Stimulated activated CD8-positive, alpha-beta memory T cell treated with anti-CD3 and anti-CD28 coated beads, Interleukin-15, amount 100 ng/mL, for 4 hours (primary cell): ENCODE measurements at places on chromosomes 4 and X.

DNA sequence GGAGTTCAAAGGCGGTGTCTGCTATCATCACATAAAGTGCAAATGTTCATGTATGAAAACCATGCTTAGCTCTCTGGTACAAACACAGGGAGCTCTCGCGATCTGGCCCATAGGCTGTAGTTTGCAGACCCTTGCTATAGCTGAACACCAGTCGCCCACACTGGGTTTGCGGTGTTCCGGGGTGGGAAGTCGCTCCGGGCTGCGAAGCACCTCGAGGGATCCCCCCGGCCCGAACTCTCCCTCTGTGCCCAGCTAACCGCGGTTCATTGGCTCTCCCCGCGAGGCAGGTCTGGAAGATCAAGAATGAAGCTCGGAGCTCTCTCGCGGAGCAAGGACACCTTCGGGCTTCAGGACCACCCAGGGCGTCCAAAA is 341 bp upstream of the PRPS2 start:
- DNase-seq = no peak

DNA sequence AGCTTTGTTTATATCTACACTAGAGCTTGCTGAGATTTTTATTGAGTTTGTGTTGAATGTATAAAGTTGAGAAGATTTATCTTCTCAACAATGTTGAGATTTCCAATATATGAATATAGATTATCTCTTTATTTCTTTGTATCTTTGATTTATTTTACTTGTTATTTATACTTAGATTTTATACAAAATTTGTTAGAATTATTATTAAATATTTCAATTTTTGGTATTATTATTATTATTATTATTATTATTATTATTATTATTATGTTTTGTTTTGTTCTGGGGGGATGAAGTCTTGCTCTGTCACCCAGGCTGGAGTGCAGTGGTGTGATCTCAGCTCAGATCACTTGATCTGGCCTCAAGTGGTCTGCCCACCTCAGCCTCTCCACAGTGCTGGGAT is 322.5 kb downstream of the PPARGC1A start:
- no peak for DNase-seq

GRCh38 chr4:104531390-104531789 is 36.7 kb upstream of the CXXC4 start:
- DNase-seq = no peak

GRCh38 chr4:52408032-52408431 is 251.1 kb downstream of the USP46 start:
- DNase-seq = no peak

- no peak for DNase-seq
Measured at GRCh38 chrX:13793897-13794296, 23.0 kb downstream of the GPM6B start.

GRCh38 chr4:77044461-77045150 is 31.2 kb downstream of the CCNI start:
- DNase-seq = no peak

GRCh38 chr4:30863021-30863420 is 142.9 kb downstream of the PCDH7 start:
- no peak for DNase-seq

DNA sequence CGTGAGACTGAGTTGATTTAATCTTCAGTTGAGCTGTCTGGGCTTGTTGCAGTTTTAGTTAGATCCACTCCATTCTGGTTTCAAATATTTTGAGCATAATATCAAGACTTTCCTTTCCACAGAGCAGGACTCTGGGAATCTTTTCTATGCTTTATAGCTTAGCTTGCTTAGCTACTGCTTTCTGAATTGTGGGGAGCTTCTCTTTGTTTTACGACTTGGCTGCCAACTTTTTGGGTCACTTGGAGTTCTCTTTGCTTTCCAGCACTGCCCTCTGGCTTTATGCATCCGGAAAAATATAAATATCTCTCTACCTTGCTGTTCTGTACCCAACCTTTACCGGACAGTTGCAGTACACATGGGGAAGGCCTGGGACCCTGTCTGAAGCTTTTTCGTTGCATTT is 292.1 kb downstream of the STIM2 start:
- DNase-seq = no peak

DNA sequence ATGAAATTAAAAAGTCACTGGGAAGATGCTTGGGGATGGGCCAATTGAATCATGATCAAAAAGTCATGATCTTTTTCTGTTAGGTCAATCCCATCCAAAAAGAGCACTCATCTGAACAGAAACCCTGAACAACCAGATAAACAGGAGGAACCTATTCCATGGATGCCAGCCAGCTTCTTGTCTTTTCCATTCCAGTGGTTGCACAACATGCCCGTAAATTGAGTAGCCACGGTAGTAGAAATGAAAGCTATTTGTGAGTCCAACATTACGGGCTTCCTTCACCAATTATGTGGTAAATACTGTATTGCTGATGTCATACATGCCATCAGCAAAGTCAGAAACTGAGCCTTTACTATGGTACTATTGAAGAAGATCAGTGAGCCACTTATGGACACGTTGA is 982.4 kb upstream of the HS3ST1 start:
- no peak for DNase-seq

DNA sequence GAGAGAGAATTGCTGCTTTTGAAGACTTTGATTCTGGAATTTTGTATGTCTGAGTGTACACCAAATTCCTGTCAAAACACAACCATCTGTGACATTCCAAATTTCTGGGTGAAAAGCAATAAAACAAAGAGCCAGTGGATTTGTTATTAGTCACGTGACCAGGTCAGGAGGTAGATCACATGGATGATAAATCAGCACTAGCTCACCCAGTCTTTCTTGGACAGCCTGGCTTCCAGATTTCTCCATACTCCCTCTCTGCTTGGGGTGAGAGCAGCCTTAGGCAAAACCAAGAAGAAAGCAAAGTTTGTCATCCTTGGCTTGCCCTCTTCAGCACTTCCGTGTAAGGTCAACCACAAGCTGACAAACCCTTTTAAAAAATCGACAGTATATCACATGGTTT is 194.2 kb downstream of the CLCN4 start:
- DNase-seq = no peak

GRCh38 chr4:39682138-39682537 is 15.8 kb upstream of the UBE2K start:
- DNase-seq = no peak

- no peak for DNase-seq
Measured at GRCh38 chr4:74658116-74658515, 136.2 kb downstream of the BTC start.

DNA sequence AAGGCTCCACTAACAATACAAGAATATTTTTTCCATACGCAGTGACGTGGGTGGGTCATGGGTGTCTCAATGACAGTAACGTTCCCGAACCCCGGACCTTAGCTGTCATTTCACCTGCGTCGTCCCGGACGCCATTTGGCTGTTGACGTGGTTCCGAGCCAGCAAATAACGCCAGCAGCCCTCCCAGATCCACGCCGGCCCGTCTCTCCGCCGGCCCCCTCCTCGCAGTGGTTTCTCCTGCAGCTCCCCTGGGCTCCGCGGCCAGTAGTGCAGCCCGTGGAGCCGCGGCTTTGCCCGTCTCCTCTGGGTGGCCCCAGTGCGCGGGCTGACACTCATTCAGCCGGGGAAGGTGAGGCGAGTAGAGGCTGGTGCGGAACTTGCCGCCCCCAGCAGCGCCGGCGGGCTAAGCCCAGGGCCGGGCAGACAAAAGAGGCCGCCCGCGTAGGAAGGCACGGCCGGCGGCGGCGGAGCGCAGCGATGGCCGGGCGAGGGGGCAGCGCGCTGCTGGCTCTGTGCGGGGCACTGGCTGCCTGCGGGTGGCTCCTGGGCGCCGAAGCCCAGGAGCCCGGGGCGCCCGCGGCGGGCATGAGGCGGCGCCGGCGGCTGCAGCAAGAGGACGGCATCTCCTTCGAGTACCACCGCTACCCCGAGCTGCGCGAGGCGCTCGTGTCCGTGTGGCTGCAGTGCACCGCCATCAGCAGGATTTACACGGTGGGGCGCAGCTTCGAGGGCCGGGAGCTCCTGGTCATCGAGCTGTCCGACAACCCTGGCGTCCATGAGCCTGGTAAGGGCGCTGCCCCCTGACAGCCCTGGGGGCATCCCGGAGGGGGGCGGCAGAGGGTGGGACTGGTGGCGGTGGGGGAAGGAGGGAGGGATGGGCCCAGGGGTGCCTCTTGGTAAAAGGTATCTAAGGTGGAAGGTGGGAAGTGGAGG is at the start of gene CPE:
Gene CPE (plus strand): TSS at position 264 of the 933 bp plus-strand sequence. CDS start 214 bp downstream, at position 478.
- no peak for DNase-seq

- no peak for DNase-seq
Measured at GRCh38 chrX:100695991-100696390, 35.9 kb downstream of the SYTL4 start.

GRCh38 chr4:106365613-106366012 is 3.0 kb downstream of the GIMD1 start:
- no peak for DNase-seq

DNA sequence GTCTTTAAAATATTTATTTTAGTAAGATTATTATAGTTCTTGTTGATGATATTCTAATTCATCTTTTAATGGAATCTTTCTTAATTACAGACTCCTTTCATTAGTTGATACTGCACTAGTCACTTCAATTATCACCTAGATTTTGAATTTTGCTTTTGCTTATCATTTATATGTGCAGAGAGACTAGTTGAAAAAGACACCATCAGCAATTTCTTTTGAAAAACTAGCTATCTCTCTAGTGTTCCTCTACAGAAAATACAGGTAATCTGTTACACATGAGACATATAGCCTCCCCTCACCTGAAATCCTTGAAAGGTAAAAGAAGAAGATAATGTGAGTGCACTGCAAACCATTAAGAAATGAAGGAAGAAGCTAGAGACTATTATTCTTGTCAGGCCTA is 31.3 kb downstream of the GPRIN3 start:
- DNase-seq = no peak

DNA sequence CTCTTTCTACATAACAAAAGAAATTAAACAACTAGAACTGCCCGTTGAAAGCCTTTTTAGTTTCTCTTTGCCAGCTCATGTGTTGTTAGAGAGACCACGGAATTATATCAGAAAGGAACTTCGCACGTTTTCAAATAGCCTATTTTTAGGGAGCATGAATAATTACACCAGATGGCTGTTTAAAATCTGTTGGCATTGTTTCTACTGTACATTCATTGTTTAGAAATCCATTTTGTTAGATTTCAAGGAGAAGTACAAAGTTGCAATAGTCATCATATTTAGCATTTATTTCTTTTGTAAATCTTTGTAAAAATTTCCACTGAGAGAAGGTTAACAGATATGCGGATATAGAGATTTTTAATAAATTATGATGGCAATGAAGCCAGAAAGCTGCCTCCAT is 403.0 kb upstream of the HS3ST1 start:
- no peak for DNase-seq

DNA sequence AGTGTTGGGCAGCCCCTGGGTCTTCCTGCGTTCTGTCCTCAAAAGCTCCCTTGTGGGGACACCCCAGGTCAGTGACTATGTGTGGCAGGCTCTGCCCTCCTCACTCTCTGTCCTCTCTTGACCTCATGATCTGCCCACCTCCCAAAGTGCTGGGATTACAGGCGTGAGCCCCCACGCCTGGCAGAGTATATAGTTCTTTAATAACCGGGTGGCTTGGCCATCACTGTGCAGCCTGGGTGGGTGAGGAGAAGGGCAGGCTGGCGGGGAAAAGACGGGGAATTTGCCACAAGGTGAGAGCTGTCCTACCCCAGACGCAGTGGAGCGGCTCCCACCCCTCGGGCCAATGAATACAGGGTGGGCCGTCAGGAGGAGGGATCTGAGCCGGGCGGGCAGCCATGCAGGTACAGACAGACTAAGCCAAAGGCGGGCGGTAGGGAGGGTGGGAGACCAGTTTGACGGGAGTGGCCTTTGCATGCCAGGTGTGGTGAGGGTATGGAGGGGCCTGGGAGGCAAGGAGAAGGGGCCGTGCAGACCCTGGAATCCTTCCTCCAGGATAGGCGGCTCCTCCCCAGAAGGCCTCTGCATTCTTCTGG is 2.5 kb downstream of the SH3BP2 start:
- DNase-seq = no peak

DNA sequence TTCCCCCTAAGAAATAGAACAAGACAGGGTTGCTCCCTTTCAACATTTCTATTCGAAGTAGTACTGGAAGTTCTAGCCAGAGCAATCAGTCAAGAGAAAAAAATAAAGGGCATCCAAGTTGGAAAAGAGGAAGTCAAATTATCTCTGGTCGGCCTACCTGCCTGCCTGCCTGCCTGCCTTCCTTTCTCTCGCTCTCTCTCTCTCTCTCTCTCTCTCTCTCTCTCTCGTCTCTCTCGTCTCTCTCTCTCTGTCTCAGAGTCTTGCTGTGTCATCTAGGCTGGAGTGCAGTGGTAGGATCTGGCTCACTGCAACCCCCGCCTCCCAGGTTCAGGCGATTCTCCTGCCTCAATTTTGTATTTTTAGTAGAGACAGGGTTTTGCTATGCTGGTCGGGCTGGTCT is 42.9 kb downstream of the CCKAR start:
- DNase-seq = no peak

DNA sequence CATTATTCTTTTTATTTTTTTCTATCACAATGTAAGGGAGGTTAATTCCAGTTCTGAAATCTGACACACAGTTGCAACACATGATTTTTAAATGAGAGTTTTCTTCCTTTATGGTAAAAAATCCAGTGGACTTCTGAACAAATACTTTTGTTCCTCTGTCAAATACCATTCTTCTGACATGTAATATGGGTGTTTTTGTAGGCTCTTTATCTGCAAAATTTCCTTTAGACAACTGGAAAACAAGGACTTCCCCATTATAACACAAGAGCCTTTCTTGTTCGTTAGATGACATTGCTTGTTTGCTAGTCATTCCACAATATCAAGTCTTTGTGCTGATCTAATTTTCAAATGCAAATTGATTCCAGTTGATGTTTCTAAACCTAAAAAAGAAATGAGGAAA is 7.7 kb downstream of the FANCB start:
- DNase-seq = no peak

DNA sequence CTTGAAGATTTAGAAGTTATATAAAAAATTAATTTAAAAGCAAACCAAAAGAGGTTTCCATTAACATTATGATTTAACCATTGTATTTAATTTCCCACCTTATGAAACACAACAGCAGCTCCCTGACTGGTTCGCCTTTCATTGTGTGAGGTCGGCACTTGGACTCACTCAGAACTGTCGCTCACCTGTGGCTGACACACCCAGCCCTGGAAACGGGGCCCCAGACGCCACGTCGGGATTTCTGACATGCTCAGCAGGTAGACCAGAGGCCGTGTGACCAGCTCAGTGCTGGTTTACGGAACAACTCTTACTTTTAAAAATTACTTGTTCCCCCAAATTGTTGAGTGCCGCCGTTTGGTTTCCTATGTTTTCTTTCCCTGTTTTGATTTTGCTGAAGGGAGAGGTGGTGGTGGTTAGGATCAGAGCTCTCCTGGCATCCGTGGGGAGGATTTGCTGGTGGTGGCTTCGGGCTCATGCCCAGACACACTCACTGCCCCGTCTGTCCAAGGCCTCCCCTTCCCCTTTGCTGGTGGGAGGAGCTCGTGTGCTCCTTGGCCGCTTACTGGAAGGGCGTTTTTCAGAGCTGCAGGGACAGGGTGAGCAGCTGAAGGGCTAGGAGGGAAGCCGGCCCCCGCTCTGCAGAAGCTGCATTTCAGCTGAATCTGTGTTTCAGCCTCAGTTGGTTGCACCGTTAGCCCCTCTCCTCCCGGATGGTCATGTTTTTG is 59.2 kb downstream of the CPLX1 start:
- DNase-seq = no peak

- DNase-seq = peak; percentile 43
Measured at GRCh38 chr4:128782076-128782715, 27.3 kb upstream of the JADE1 start.

GRCh38 chrX:119648421-119648775 is 42.2 kb upstream of the NKRF start:
- no peak for DNase-seq
